H54 (cell line): ENCODE measurements at places on chromosomes 3 and 15.

- DNase-seq: no peak
These were observed 7.4 kb downstream of the ZFAND6 start for GRCh38 chr15:80066912-80067311.

DNA sequence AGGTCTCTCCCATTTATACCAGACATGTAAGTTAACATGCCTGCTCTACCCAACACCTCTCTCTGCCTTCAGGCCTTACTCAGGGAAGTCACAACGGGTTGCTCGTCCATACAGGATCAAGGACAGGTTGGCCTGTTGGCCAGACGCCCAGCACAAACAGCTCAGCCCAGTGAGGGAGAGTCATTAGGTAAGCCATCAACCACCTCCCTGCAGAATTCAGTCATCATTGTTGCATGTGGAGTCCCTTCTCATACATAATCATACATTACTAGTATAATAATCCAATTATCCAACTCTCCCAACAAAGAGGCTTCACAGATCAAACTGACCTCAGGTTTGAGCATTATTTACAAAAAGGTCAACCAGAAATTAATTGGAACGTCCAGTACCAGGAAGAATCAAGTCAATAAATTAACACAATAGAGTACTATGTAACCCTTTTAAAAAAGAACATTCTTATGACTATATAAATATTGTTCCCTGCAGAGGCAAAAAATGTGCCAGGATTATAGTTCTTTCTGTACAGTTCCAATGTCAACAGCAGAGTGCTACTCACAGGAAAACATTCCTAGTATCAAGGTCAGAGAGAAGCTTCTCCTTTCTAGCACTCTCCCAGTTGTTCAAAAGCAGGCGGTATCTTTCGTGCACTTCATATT lies 33.2 kb downstream of the HOMER2 start:
- DNase-seq: no peak

- DNase-seq: no peak
These were observed 23.6 kb downstream of the VGLL4 start for GRCh38 chr3:11619946-11620652.

DNA sequence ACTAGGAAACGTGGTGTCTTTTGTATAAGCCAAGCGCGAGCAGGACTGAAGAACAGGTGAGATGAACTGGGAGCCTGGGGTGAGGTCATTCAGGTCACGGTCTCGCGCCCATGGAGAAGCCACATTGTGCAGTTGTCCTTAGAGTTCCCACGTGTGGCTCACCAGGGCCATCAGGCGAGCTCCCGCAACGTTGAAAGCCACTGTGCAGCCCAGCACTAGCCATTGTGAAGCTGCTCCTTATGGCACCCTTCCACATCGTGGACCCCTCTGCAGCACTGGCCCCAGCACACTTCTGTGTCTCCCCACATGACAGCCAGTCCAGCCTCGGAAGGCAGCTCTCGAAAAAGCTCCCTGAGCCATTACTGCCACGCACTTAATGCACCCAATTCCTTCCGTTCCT lies 7.6 kb upstream of the APBA2 start:
- no peak for DNase-seq

GRCh38 chr15:60396560-60396957 lies 1.2 kb downstream of the ANXA2 start:
- no peak for DNase-seq

GRCh38 chr3:170437696-170438407 lies 19.2 kb downstream of the CLDN11 start:
- DNase-seq: no peak

DNA sequence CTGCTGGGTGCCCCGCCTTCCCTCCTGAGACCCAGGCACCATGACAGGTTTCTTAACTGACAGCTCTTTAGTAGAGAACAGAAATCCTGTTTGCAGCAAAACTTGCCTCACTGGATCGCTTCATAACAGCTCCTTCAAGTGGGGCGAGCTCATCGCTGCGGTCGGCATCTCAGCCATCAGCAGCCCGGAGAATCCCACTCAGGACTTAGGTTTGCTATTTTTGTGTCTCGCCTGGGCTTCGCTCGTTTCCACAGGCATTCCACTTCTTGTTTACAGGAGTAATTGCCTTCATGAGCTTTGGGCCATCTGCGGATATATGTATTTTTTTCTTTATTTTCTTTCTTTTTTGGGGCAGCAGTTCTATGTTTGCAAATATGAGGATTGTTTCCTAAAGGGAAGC lies 15.7 kb downstream of the KLF13 start:
- no peak for DNase-seq

- DNase-seq: no peak
These were observed 562.6 kb upstream of the DPPA4 start for GRCh38 chr3:109899925-109900324.

DNA sequence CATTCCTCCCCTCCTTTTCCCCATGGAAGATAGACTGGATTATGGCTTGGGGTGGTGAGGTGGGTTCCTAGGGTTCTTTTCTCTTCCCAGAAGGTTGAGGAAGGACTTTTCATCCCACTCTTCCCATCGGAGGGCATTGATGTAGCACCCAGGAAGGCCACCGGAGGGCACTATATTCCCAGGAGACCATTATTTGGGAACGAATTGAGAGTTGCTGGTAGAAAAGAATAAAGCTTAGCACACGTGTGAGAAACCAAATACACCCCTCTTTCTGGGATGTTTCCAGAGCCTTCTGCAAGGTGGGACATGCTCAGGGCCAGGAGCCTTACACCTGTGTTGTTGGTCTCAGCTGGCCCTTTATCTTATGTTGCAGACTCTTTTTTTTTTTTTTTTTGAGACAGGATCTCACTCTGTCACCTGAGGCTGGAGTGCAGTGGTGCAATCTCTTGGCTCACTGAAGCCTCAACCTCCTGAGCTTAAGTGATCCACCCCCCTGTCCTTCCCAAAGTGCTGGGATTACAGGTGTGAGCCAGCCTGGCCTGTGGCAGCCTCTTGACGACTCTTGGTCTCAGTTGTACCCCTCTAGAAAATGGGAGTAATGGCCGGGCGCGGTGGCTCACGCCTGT lies 6.3 kb upstream of the CDC25A start:
- DNase-seq: peak; percentile 75
